ENCODE measurements at places on chromosomes 16 and 17. TPM values are rescaled to one million over a fixed set of nuclear protein-coding genes. Genes with fewer than 3 reads are reported as not detected.

Gene TBL3
- 43.1 TPM for total RNA-seq

Gene CRK
- total RNA-seq, result 82.9 TPM

Gene CEP95
- 20.8 TPM for total RNA-seq

Gene GNG13
- total RNA-seq, result not detected

Gene SLFN14
- total RNA-seq, result not detected

Gene ADORA2B
- total RNA-seq, result 28.2 TPM

Gene MT4
- not detected for total RNA-seq

Gene CBFA2T3
- total RNA-seq, result not detected

Gene MYH13
- not detected for total RNA-seq

Gene KRT34
- 0.46 TPM for total RNA-seq

Gene TRIM72
- total RNA-seq, result under 0.01 TPM

Gene CACNG3
- total RNA-seq, result not detected

All from smooth muscle cell of the pulmonary artery (primary cell).